Smooth muscle cell of the coronary artery (primary cell): ENCODE measurements at places on chromosomes 13 and 19. TPM values are rescaled to one million over a fixed set of nuclear protein-coding genes. Genes with fewer than 3 reads are reported as not detected.

RTBDN gene
- not detected in 2 replicates for total RNA-seq

ADPRHL1 gene
- total RNA-seq = 0.45 and 1.6 TPM in 2 replicates

GPI gene
- 171 and 208 TPM in 2 replicates for total RNA-seq

IRGQ gene
- total RNA-seq = 17.1 and 22.7 TPM in 2 replicates

GNA15 gene
- total RNA-seq = 0.08 TPM in 1 of 2 replicates, not detected in the other

EFNA2 gene
- not detected in 2 replicates for total RNA-seq

KLF5 gene
- total RNA-seq = 0.23 and 4.1 TPM in 2 replicates

SIGLEC10 gene
- not detected in 2 replicates for total RNA-seq

ZFP30 gene
- 7.1 and 13.5 TPM in 2 replicates for total RNA-seq

FUT1 gene
- under 0.01 and 0.68 TPM in 2 replicates for total RNA-seq

PRRG2 gene
- 0.12 and 0.83 TPM in 2 replicates for total RNA-seq

KLK3 gene
- not detected in 2 replicates for total RNA-seq

ZNF254 gene
- 4.4 and 11.7 TPM in 2 replicates for total RNA-seq

SPRED3 gene
- total RNA-seq = 1.4 and 3.6 TPM in 2 replicates

PEG3 gene
- 0.60 and 1.8 TPM in 2 replicates for total RNA-seq

B3GNT8 gene
- total RNA-seq = 0.60 and 3.6 TPM in 2 replicates

ZNF543 gene
- total RNA-seq = 6.7 and 9.3 TPM in 2 replicates

HIF3A gene
- total RNA-seq = 0.38 and 3.3 TPM in 2 replicates

GIPC3 gene
- 0.08 TPM in 1 of 2 replicates, not detected in the other for total RNA-seq

NKPD1 gene
- 0.08 and 0.23 TPM in 2 replicates for total RNA-seq

IER2 gene
- total RNA-seq = 7.1 and 20.1 TPM in 2 replicates

PDE4A gene
- 2.5 and 2.9 TPM in 2 replicates for total RNA-seq

PRR22 gene
- 0.08 TPM in 1 of 2 replicates, not detected in the other for total RNA-seq

AXL gene
- 85.9 and 136 TPM in 2 replicates for total RNA-seq

ZNF784 gene
- total RNA-seq = 2.0 and 3.5 TPM in 2 replicates

ZNF28 gene
- total RNA-seq = 15.3 and 19.2 TPM in 2 replicates

COX7A1 gene
- 50.9 and 81.3 TPM in 2 replicates for total RNA-seq

TMEM238 gene
- total RNA-seq = 0.30 TPM in 1 of 2 replicates, not detected in the other
